ENCODE measurements at places on chromosomes 12 and 14. TPM values are rescaled to one million over a fixed set of nuclear protein-coding genes. Genes with fewer than 3 reads are reported as not detected.

- DNase-seq, result no peak
- H3K4me1 ChIP-seq, result no peaks in the 10 kb centered on the region
- no peaks in the 10 kb centered on the region for H3K27me3 ChIP-seq
- no peak overlapping the region for H3K4me3 ChIP-seq
These were observed 448.1 kb upstream of the DCN start for GRCh38 chr12:91630596-91631293.

- H3K4me3 ChIP-seq, result no peak overlapping the region
- H3K4me1 ChIP-seq, result peaks cover 7% of the 10 kb centered on the region
- no peaks in the 10 kb centered on the region for H3K27me3 ChIP-seq
These were observed 2.4 kb downstream of the ULK1 start for GRCh38 chr12:131896811-131897270.

DNA sequence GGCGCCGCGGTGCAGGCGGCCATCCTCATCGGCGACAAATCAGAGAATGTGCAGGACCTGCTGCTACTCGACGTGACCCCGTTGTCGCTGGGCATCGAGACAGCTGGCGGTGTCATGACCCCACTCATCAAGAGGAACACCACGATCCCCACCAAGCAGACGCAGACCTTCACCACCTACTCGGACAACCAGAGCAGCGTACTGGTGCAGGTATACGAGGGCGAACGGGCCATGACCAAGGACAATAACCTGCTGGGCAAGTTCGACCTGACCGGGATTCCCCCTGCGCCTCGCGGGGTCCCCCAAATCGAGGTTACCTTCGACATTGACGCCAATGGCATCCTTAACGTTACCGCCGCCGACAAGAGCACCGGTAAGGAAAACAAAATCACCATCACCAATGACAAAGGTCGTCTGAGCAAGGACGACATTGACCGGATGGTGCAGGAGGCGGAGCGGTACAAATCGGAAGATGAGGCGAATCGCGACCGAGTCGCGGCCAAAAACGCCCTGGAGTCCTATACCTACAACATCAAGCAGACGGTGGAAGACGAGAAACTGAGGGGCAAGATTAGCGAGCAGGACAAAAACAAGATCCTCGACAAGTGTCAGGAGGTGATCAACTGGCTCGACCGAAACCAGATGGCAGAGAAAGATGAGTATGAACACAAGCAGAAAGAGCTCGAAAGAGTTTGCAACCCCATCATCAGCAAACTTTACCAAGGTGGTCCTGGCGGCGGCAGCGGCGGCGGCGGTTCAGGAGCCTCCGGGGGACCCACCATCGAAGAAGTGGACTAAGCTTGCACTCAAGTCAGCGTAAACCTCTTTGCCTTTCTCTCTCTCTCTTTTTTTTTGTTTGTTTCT, 1.7 kb downstream of the HSPA2 start:
- H3K4me1 ChIP-seq, result peaks cover 6% of the 10 kb centered on the region
- peak overlapping the region; percentile 39 for H3K4me3 ChIP-seq
- no peaks in the 10 kb centered on the region for H3K36me3 ChIP-seq
- DNase-seq, result no peak
- H3K27ac ChIP-seq, result no peak overlapping the region

- H3K36me3 ChIP-seq, result no peaks in the 10 kb centered on the region
- peak; percentile 54 for DNase-seq
- H3K4me1 ChIP-seq, result no peaks in the 10 kb centered on the region
- no peak overlapping the region for H3K4me3 ChIP-seq
- H3K27ac ChIP-seq, result no peak overlapping the region
These were observed 67.7 kb upstream of the DDX11 start for GRCh38 chr12:31005944-31006361.

- H3K36me3 ChIP-seq, result peaks cover 23% of the 10 kb centered on the region
- H3K27ac ChIP-seq, result peak overlapping the region; percentile 76
- DNase-seq, result peak; percentile 87
- no peaks in the 10 kb centered on the region for H3K27me3 ChIP-seq
- no peak overlapping the region for H3K4me3 ChIP-seq
These were observed 7.5 kb downstream of the ITGA5 start for GRCh38 chr12:54411391-54412241.

DNA sequence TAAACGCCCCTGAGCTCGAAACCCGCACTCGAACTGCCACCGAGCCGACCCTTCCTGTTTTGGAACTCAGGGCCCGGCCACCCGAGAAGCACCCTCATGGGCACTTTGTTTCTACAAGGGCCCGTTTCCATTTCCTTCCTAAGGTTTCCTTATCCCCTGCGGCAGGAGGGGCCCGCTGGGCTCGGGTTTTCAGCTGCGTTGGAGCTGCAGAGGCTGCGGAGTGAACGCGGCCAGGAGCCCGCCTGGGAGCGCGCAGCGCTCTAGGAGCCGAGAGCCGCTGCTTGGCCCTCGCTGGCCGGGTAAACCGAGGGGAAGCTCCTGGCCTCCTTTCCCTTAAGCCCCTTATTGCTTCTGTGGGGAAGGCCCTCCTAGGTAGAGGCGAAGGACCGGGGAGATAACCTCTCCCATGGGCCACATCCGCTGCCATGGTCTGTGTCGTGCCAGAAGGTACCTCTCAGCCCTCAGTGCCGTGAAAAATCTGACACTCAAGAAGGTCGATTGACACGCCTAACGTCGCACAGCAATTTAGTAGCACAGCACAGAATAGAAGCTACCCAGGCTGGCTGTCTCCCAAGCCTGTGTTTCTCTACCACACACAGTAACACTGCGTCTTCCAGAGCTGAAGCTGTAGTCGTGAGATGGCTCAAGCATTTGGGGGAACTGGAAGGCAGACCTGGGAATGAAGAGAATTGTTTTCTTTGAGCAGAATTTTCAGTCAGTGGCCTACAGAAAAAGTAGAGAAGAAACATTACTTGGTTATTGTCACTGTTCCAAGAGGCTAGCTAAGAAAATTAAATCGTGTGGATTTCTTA, 12.9 kb upstream of the CALM1 start:
- peaks cover 14% of the 10 kb centered on the region for H3K4me1 ChIP-seq
- H3K27me3 ChIP-seq, result no peaks in the 10 kb centered on the region
- H3K27ac ChIP-seq, result peak overlapping the region; percentile 100
- no peaks in the 10 kb centered on the region for H3K36me3 ChIP-seq
- DNase-seq, result peak; percentile 62

DDX47 gene
- total RNA-seq, result 41.9 TPM

GRCh38 chr14:38207377-38207735, 348 bp upstream of the SSTR1 start:
- H3K4me3 ChIP-seq, result peak overlapping the region; percentile 61
- no peak overlapping the region for H3K27ac ChIP-seq
- peaks cover 9% of the 10 kb centered on the region for H3K4me1 ChIP-seq

GRCh38 chr14:102927346-102927877, 4.9 kb downstream of the AMN start:
- no peak for DNase-seq
- no peaks in the 10 kb centered on the region for H3K36me3 ChIP-seq
- no peak overlapping the region for H3K4me3 ChIP-seq
- peaks cover 5% of the 10 kb centered on the region for H3K4me1 ChIP-seq

SLC25A21 gene
- 0.50 TPM for total RNA-seq

DNA sequence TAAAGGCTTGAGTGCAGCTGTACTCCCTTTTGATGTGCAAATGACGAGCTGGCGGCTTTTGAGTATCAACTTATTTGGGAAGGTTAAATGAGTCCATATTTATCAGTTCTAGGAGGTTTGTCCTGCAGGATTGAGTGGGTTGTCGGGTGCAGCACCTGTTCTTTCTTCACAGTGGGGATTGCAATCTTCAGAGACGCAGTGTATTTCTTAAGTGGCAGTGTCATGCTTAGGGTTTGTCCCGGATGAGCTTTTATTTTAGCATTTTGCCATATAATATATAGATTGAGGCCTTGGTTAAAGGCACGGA, 1.2 kb downstream of the FUT8 start:
- H3K36me3 ChIP-seq, result no peaks in the 10 kb centered on the region
- DNase-seq, result peak; percentile 17
- peak overlapping the region; percentile 84 for H3K4me3 ChIP-seq
- H3K27ac ChIP-seq, result peak overlapping the region; percentile 77
- H3K27me3 ChIP-seq, result no peaks in the 10 kb centered on the region

GRCh38 chr12:123990511-123990910, 17.5 kb downstream of the ZNF664 start:
- DNase-seq, result no peak
- H3K27ac ChIP-seq, result no peak overlapping the region
- no peak overlapping the region for H3K4me3 ChIP-seq

GRCh38 chr12:89451841-89452251, 72.8 kb downstream of the GALNT4 start:
- H3K36me3 ChIP-seq, result no peaks in the 10 kb centered on the region
- peaks cover 15% of the 10 kb centered on the region for H3K4me1 ChIP-seq
- H3K4me3 ChIP-seq, result no peak overlapping the region
- H3K27ac ChIP-seq, result peak overlapping the region; percentile 69

- no peak for DNase-seq
- H3K36me3 ChIP-seq, result peaks cover 3% of the 10 kb centered on the region
- H3K4me3 ChIP-seq, result no peak overlapping the region
These were observed 34.2 kb downstream of the TMPO start for GRCh38 chr12:98549371-98550110.

GRCh38 chr12:18799561-18799960, 61.6 kb downstream of the CAPZA3 start:
- H3K4me3 ChIP-seq, result no peak overlapping the region
- peak; percentile 51 for DNase-seq
- H3K36me3 ChIP-seq, result no peaks in the 10 kb centered on the region
- no peak overlapping the region for H3K27ac ChIP-seq
- H3K4me1 ChIP-seq, result no peaks in the 10 kb centered on the region

- no peaks in the 10 kb centered on the region for H3K4me1 ChIP-seq
- no peaks in the 10 kb centered on the region for H3K36me3 ChIP-seq
- no peak overlapping the region for H3K4me3 ChIP-seq
- peak; percentile 53 for DNase-seq
- H3K27me3 ChIP-seq, result no peaks in the 10 kb centered on the region
These were observed 53.9 kb upstream of the NUDT4 start for GRCh38 chr12:93323625-93324329.

FAM90A1 gene
- total RNA-seq, result 0.33 TPM

DNA sequence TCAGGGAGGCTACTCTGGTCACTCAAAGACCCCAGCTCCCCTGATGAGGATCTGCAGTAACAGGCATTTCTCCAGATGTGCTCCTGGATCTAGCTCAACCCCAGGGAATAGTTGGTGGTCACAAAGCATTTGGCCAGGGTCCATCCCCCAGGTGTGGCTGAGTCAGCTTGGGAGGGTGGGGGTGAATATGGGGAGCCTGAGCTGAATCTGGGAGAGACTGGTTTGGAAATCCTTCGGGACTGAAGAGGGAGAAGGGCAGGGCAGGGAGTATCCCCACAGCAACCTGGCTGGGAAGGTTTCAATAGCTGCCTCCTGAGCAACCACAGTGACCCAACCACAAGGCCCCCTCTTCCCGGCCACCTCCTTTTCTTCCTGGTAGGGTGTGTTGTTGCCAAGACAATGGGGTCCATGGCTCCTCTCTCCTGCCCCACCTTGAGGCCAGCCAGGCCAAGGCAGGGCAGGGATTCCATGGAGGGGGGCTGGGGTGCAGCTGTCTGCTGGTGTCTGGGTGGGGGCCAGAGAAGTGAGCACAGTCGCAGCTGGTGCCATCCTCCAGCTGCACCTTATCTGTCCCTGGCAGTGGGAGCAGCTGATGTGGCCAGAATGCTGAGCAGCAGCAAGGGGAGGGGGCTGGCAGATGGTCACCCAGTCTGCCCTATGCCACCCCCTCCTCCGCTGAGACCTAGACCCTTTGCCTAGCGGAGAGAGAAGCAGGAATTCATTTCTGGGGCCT, 5.5 kb downstream of the ASIC1 start:
- H3K4me3 ChIP-seq, result no peak overlapping the region
- no peak overlapping the region for H3K27ac ChIP-seq
- H3K4me1 ChIP-seq, result peaks cover 3% of the 10 kb centered on the region
- DNase-seq, result no peak

- no peak overlapping the region for H3K27ac ChIP-seq
- no peaks in the 10 kb centered on the region for H3K4me1 ChIP-seq
- no peak overlapping the region for H3K4me3 ChIP-seq
- no peak for DNase-seq
These were observed 374.2 kb downstream of the BCL11B start for GRCh38 chr14:98897605-98898309.

DNA sequence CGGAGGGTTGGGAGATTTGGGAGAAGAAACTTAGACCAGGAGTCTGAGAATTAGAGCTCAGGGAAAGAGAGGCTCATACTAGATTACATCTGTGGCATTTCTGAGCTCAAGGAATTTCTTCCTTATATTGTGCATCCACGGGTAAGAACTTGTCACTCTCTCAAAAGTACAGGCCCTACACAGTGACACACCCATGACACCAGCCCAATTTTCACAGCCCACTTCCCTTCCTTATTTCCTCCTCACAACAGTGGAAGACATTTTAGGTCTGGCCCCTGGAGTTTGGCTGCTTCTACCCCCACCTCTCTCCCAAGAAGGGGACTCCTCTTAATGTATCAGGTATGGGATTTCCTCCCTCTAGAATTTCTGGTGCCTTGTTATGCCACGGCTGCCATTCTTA, 9.2 kb upstream of the ZNF385A start:
- peaks cover 21% of the 10 kb centered on the region for H3K36me3 ChIP-seq
- DNase-seq, result no peak
- no peaks in the 10 kb centered on the region for H3K4me1 ChIP-seq
- no peaks in the 10 kb centered on the region for H3K27me3 ChIP-seq
- H3K4me3 ChIP-seq, result no peak overlapping the region

- H3K27ac ChIP-seq, result no peak overlapping the region
- no peaks in the 10 kb centered on the region for H3K4me1 ChIP-seq
- no peak overlapping the region for H3K4me3 ChIP-seq
- H3K36me3 ChIP-seq, result no peaks in the 10 kb centered on the region
- peaks cover 5% of the 10 kb centered on the region for H3K27me3 ChIP-seq
- peak; percentile 71 for DNase-seq
These were observed 8.4 kb upstream of the PGF start for GRCh38 chr14:74963705-74964271.

GRCh38 chr12:13373131-13373530, 176.6 kb downstream of the EMP1 start:
- H3K4me1 ChIP-seq, result no peaks in the 10 kb centered on the region
- DNase-seq, result no peak
- H3K4me3 ChIP-seq, result no peak overlapping the region
- H3K27ac ChIP-seq, result no peak overlapping the region

- DNase-seq, result no peak
- no peaks in the 10 kb centered on the region for H3K27me3 ChIP-seq
- H3K4me1 ChIP-seq, result peaks cover 11% of the 10 kb centered on the region
- no peak overlapping the region for H3K27ac ChIP-seq
These were observed 185.9 kb downstream of the ITPR2 start for GRCh38 chr12:26647088-26647487.

GRCh38 chr14:47207617-47208016, 467.8 kb downstream of the MDGA2 start:
- H3K4me1 ChIP-seq, result no peaks in the 10 kb centered on the region
- H3K27ac ChIP-seq, result no peak overlapping the region
- no peak overlapping the region for H3K4me3 ChIP-seq
- H3K27me3 ChIP-seq, result no peaks in the 10 kb centered on the region
- peak; percentile 9 for DNase-seq
- no peaks in the 10 kb centered on the region for H3K36me3 ChIP-seq

- peaks cover 8% of the 10 kb centered on the region for H3K36me3 ChIP-seq
- H3K4me3 ChIP-seq, result no peak overlapping the region
- no peaks in the 10 kb centered on the region for H3K27me3 ChIP-seq
- peaks cover 11% of the 10 kb centered on the region for H3K4me1 ChIP-seq
- DNase-seq, result peak; percentile 55
These were observed 9.0 kb downstream of the TMBIM6 start for GRCh38 chr12:49750027-49750995.

- H3K36me3 ChIP-seq, result no peaks in the 10 kb centered on the region
- DNase-seq, result no peak
- H3K4me1 ChIP-seq, result no peaks in the 10 kb centered on the region
- no peak overlapping the region for H3K27ac ChIP-seq
- H3K4me3 ChIP-seq, result no peak overlapping the region
These were observed 49.5 kb upstream of the PAPOLA start for GRCh38 chr14:96452684-96453083.

Data from fibroblast of lung (primary cell).